T-helper 17 cell (primary cell): ENCODE measurements at places on chromosomes 5 and 9.

GRCh38 chr9:81141961-81142360 is 547.4 kb downstream of the TLE1 start:
- DNase-seq, result no peak

DNA sequence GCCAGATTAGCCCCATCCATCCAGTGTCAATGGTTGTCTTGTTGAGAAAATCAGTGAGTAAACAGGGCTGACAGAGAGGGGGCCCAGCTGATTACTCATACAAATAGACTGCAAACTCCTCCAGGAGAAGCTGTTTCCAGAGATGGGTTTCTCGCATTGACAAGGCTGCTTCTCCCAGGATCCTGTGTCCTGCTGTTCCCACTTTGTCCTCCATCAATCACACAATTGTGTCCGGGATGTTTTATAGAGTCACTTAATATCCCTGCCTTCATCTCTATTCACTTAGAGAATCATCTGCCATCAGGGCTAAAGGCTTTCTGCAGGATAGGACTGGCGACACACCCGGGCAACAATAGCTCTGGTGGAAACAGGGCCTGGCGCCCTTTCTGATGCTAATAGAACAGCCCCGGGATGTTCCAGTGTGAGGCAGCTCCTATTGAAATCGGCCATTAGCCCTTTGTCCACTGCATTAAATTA is 71.7 kb upstream of the TBCA start:
- no peak for DNase-seq

DNA sequence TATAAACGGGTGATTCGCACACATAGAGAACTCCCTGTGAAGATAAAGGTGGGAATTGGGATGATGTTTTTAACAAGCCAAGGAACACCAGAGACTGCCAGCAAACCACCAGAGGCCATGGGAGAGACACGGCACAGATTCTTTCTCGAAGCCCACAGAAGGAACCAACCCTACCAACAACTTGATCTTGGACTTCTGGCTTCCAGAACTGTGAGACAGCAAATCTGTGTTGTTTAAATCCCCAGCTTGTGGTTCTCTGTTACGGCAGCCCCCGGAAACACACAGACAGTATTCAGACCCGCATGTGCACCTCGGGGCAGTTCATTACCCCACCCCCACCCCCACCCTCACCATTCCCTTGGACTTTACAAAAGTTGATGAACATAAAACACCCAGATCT is 12.8 kb downstream of the AMBP start:
- DNase-seq, result no peak

- DNase-seq, result no peak
These were observed 278.4 kb upstream of the IRX1 start for GRCh38 chr5:3317051-3317795.

DNA sequence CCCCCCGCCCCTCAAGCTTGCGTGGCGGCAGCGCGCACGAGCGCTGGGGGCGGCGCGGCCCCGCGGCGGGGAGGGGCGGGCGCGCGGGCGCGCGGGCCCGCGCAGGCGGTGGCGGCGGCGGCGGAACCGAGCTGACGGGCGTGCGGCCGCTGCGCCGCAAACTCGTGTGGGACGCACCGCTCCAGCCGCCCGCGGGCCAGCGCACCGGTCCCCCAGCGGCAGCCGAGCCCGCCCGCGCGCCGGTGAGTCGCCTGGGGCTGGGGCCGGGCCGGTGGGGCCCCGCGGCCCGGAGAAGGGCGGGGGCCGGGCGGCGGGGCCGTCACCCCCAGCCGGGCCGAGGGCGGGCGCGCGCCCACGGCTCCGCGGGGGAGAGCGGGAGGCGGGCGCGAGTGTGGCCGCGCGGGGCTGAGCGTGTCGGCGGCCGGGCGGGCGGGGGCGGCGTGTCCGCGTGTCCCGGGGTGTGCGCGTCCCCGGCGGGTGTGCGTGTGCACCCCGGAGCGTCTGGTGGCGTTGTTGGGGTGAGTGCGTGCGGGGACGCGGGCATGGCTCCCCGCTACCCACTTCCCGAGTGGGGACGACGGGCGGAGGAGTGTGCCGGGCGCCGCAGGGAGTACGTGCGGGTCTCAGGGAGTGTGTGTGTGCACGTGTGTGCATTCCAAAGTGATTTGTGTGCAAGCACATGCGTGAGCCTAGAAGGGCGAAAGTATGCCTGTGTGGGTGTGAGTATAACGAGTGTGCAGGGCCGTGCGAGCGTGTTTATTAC is at the start of gene NEK6:
NEK6 (plus strand) TSS at position 106 of the 763 bp plus-strand sequence. CDS start 44,016 bp downstream, outside the sequence.
- DNase-seq, result peak; percentile 30

DNA sequence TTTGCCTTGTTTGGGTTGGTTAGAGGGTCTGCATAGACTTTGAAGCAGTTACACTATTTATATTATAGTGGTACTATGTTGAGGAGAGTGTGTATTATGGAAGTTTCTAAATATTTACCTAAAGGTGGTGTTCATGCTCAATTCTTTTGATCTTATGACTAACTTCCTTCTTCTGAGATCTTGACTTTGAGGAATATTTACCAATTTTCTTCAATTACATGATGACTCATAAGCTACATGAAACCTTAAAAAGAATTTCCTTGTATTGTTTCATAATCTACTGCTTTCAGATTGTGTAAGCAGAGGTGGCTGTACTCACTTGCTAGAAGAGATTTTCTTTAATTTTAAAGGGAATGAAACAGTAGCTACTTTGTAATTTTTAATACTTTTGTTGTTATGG is 276.1 kb downstream of the TAF11L14 start:
- DNase-seq, result no peak

- no peak for DNase-seq
These were observed 160.4 kb downstream of the SPATA31D1 start for GRCh38 chr9:82148901-82149461.

GRCh38 chr9:34332076-34332964 is 3.0 kb downstream of the NUDT2 start:
- no peak for DNase-seq

DNA sequence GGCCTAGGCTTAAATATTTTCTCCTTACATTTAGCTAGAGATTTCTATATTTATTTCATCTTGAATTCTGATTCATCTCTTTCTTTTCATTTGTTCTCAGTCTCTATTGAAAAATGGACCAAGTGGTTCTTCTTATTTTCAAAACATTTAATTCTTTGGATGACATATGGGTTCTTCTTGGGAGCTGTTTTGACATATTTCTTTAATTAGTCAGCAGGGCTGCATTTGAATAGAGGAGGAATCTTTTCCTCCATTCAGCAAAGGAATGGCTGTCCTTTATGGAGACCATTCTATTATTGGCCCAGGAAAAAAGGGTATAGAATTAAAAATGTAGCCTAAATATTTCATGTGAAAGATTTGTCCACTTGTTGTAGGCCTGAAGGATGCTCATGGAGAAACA is 109.9 kb downstream of the RPS23 start:
- DNase-seq, result no peak

DNA sequence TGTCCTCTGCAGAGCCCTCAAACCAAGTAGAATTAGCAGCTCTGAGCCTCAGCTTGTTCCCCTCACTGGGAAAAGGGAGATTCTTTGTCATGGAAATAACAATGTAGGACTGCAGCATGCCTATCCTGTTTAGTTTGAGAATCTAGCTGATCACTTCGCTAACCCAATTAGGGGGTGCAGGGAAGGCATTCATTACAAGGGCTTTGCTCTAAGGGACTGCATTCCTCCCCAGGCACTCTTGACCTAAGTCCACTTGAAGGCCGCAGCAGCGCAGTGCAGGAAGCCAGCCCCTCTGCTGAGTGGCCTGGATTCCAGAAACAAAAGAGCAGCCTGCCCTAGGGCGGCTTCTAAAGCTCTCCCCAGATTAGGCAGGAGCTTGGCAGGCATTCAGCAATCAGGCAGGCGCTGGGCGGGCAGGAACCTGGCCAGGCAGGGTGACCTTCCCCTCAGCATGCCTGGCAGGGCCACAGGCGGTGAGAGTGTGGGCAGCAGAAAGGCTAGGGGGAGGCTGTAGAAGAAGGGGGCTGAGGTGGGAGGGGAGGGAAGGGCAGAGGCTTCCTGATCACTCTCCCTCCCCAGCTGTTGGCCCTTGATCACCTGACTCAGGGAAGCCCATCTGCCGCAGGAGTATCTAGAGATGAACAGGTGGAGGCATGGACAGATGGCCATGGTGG is 24.8 kb downstream of the CCNJL start:
- DNase-seq, result no peak

DNA sequence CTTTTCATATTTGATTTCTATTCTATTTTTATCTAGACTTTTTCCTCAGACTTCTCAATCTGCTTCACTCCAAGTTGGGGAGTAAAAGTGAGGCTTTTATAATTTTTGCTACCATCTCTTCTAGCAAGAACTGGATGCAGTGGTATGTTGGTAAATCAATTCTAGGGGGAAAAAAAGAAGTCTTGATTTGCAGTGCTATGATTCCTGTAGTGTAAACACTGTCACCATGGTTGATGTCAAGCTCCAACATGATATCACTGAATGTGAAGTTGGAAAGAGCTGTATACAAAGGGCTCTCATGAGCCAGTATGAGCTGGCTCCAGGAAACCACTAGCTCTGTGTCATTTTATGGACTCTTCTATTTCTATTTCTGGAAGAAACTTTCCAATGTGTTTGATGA is 439.2 kb downstream of the NTRK2 start:
- no peak for DNase-seq

DNA sequence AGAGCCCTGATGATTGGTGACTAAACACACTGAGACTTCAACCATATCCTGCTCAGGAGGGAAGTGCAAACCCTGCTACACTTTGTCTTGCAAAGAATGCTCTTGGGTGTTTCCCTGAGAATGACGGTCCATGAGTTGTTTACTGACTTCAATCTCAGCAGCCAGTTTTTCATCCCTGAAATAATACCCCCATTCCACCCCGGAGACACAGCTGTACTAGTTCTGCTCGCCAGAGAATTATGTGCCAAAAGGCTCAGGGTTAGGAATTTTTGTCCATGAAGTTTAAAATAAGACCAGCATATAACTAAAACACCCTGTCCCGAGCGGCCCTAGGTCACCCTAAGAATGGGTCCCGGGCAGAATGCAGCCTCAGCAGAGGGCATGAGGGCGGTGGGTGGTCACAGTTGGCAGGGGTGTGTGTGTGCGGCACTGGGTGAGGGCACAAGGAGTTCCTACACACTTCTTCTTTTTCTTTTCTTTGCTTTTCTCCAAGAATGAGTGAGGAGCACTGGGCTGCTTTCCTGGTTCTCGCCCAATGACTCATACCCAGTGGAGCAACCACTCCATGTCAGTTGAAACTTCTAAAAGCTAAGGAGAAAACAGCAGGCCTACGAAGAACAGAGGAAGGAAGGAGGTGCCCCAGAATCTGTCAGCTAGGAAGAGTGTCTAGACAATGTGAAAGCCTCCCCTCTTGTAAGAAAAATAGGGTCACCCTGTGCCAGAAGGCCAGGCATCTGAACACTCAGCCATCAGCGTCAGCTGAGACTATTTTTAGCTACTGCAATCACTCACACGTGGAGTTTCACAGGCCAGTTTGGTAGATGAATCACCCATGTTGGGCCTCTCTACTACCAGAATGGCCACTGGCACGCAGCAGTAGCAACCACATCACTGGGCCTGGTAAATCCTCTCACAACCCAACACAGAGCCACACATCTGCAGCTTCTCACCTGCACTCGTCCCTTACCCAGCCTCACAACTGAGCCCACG is 105.9 kb downstream of the DPYSL3 start:
- DNase-seq, result no peak

- DNase-seq, result no peak
These were observed 10.0 kb downstream of the PALM2AKAP2 start for GRCh38 chr9:109789971-109790370.

GRCh38 chr9:131578021-131578420 is 32.7 kb downstream of the PRRT1B start:
- no peak for DNase-seq

- DNase-seq, result no peak
These were observed 2257.5 kb upstream of the C9orf72 start for GRCh38 chr9:29830821-29831220.

GRCh38 chr9:3441197-3441816 is 84.5 kb downstream of the RFX3 start:
- DNase-seq, result no peak

GRCh38 chr9:137878146-137878941 is 762 bp downstream of the CACNA1B start:
- DNase-seq, result no peak

GRCh38 chr9:27473111-27473529 is 51.0 kb upstream of the IFNK start:
- DNase-seq, result no peak

GRCh38 chr9:113158446-113158845 is 7.6 kb downstream of the SLC31A2 start:
- no peak for DNase-seq

GRCh38 chr5:27548484-27548883 is 510.1 kb upstream of the CDH9 start:
- DNase-seq, result no peak

DNA sequence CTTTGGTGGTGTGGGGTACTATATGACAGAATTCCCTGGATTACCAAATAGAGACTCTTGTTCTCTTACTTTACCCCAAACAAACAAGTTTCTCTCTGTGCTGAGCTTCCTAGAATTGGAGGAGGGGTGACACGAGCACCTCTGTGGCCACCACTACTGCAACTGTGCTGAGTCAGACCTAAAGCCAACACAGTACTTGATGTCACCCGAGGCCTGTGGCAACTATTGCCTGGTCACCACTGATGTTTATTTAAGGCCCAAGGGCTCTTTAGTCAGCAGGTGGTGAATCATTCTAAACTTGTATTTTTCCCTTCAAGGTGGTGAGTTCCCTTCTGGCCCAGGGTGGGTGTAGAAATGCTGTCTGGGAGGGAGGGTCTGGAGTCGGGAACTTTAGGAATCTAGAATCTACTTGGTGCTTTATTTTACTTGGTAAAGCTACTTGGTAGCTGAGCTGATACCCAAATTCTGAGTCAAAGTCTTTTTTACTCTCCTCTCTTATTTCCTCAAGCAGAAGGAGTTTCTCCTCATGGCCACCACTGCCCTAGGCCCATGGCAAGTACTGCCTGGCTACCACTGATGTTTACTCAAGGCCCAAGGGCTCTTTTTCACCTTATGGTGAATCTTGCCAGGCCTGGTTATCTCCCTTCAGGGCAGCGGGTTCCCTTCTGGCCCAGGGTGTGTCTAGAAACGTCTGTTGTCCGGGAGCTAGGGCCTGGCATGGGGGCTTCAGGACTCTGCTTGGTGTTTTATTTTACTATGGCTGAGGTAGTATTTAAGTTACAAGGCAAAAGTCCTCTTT is 9.8 kb downstream of the LURAP1L start:
- DNase-seq, result no peak

GRCh38 chr5:21613971-21614488 is 1239.1 kb downstream of the CDH12 start:
- no peak for DNase-seq

GRCh38 chr5:18270635-18271338 is 636.5 kb downstream of the TAF11L14 start:
- DNase-seq, result no peak

DNA sequence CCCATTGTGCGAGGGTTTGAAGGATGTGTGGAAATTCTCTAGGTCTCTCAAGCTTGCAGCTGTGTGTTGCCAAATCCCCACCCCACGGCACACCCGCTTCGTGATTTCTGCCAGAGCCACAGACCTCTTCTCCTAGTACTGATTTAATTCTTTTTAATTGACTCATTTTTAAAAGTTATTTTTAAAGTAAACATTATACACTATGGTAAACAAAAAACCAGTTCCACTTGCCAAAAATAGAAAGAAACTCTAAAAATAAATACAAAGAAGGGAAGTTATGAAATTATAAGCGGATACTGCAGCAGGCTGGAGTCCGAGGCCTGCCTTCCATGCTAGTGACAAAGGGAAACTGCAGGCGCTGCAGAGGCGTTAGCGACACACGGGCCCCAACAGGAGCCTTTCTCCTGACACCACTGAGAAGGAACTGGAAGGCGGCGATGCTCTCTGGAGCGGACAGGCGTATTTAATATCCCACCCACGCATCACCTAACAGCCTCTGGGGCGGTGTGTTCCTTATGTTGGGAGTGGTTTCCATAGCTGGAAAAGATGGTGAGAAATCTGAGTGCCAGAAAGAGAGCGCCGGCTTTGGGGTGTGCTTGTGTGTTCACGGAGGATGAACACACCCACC is 122.5 kb downstream of the COL23A1 start:
- no peak for DNase-seq
